ENCODE measurements at places on chromosomes 16 and 17.

GRCh38 chr17:21082001-21082436 is 39.2 kb upstream of the USP22 start:
- no peak for DNase-seq

DNA sequence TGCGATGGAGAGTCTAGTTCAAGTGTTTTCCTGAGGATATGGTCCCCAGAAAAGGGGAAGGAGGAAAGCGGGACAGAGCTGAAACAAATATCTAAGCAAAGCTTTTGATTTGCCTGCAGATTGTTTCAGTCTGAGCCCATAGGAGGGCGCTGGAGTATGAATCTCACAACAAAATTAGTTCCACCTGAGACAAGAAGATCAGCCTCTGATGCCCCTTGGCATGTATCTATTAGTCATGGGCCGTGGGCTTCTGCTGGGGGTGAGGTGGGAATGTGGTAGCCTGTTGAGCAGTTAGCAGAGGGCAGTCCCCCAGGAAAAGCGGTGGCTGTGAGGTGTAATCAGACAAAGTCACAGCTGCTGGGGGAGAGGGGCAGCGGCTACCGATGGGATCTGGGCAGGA is 446.9 kb downstream of the CA10 start:
- no peak for DNase-seq

DNA sequence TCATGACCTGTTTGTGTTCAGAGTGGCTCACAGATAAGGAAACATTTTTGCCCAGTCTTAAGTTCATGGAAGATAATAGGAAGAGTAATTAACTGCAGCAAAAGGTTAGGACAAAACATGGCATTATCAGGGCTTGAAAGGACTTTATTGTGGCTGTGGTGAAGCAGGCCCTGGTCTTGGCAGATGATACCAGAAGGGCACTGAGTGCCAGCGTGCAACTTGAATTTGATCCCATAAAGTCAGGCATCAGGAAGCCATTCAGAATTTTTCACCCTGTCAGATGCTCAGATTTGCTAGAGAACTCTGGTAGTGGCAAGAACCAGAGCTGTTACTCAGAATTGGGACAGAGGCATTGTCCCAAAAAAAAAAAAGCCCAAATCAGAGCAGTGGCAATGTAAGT is 11.2 kb upstream of the COG7 start:
- no peak for DNase-seq

DNA sequence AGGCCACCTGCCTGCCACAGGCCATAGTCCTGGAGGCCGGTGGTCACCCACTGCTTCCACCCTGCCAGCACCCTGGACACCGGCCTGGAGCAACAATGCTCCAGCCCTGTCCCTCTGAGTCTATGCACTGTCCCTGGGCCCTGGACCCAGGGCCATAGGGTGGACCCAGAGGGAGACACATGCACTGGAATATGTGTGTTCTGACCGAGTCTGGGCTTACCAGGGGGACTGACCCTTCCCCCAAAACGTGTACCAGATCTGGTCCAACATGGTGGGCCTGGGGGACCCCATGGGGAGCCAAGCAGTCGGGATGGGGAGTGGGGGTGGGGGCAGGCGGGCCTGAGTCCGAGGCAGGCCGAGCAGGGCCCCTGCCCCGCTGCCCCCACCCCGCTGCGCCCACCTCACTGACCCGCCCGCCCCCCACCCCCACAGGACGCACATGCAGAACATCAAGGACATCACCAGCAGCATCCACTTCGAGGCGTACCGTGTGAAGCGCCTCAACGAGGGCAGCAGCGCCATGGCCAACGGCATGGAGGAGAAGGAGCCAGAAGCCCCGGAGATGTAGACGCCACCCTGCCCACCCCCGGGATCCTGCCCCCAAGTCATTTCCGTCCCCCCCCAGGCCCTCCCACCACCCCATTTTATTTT is 357.4 kb downstream of the SEC14L1 start:
- DNase-seq = no peak

GRCh38 chr17:11109106-11109505 is 131.9 kb upstream of the SHISA6 start:
- DNase-seq = no peak

- no peak for DNase-seq
Observed at GRCh38 chr16:58500430-58501241, 693 bp downstream of the NDRG4 start.

GRCh38 chr17:3796110-3796821 is 4.7 kb downstream of the ITGAE start:
- DNase-seq = peak; percentile 67

DNA sequence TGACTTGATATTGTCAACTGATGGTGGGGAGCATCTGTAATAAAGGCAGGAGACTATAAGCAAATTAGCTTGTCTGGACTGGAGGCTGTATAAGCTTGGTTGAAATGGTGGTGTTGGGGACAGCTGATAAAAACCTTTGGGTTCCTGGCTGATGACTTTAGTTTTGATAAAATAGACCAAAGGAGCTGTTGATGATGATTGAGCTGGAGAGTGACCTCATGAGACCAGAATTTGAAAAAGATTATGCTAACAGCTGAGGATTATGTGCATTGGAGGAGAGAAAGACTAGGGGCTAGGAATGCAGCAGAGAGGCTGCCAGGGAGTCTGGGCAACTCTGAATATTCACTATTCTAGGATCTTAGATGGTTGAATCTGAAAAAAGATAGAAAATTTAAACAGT is 8.7 kb upstream of the CDC27 start:
- no peak for DNase-seq

DNA sequence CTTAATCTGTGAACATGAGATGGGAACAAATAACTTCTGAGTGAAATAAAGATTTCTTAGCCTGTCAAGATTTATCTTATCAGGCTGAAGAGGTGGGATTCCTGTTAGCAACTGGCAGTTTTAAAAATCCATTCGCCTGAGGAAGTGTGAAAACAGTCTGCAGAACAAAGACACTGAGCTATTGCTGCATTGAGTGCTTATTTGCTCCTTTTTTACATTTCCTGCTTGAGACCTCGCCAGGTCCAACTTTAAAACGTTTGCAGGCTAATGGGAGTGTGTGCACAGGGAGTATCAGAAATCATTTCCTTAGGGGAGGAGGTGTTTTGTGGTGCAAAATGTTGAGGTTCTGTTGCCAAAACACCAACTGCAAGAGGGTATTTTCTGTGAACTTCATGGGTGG is 957.8 kb upstream of the RBFOX1 start:
- DNase-seq = no peak

DNA sequence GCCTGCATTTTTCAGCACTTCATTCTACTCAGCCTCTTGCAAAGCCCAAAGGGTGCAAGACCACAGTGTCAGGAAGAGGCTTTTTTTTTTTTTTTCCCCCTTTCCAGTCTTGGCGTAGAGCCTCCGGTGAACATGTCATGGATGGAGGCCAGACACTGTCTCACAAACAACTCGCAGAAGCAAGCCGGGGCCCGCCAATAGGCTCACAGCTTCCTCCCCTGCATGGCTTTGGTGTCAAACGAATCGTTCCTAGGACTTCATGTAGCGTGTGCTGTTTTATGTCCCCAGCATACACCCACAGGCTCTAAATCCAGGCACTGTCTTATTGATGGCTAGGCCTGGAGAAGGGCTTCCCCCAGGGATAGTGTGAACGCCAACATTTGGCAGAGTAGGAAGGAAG is 457.7 kb upstream of the MAF start:
- no peak for DNase-seq

GRCh38 chr16:15950161-15950854 is 892 bp downstream of the ABCC1 start:
- peak; percentile 20 for DNase-seq

DNA sequence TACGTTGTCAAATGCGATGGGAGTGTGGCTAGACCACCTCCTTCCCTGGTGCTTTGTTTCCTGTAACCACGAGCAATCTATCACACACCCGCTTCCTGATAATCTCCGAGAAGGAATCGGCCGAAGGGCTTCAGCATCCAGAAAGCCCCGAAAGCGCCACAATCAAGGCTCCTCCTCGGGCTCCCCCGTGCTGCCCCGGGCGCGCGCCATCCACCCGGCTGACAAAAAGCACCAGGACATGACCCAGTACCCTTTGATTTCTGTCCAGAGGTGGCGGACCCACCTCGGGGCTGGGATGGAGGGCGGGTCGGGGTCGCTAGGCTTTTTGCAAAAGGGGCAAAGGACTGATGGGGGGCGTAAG is 743 bp upstream of the ARMC7 start:
- no peak for DNase-seq

- peak; percentile 72 for DNase-seq
Observed at GRCh38 chr17:4789951-4790704, 1.4 kb downstream of the GLTPD2 start.

DNA sequence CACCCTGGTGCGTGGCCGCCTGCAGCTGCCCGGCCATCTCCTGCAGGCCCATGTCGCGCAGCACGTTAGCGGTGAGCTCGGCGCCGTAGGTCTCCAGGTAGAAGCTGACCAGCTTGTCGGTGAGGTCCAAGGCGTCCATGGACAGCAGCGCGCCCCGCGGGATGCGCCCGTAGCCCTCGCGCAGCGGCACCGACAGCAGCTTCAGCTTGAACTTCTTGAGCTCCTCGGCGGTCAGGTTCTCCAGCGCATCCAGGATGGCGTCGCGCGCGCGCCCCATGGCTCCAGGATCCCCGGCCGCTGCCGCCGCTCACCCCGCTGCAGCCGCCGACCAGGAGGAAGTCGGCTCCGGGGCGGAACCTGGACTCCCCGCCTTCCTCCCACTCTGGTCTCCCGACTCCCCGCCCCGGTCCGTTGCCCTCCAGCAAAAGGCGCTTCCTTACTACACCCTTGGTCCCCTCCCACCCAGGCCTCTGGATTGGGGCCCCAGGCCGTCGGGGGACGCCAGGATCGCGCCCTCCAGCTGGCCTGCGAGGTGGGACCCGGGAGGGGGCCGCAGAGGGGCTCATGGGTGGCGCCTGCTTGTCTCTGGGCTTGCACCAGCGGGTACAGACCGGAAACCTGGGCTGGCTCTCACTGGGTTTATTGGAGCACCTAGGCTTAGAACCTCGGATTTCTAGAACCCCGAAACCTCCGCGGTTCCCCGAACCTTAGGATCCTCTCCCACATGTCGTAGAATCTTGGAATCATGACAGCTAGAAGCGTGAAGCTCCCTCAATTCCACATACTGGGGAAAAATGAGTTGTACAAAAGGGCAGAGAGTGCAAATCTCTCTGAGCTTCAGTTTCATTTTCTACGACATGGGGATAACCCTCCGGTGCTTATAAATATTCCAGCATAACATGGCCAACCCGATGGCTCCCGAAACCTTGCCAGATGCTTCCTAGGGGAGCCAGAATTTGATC is at the start of gene PYCARD:
TSS of gene PYCARD (minus strand) at position 347 of the 962 bp plus-strand sequence. CDS start at position 277, 70 bp downstream.
- DNase-seq = no peak

- no peak for DNase-seq
Observed at GRCh38 chr17:11885051-11885450, 112.2 kb downstream of the ZNF18 start.

GRCh38 chr16:4365014-4365406 is 6.6 kb upstream of the VASN start:
- DNase-seq = no peak

GRCh38 chr17:57044976-57045867 is 39.8 kb upstream of the AKAP1 start:
- no peak for DNase-seq

GRCh38 chr16:31188450-31189411 is 8.8 kb downstream of the FUS start:
- DNase-seq = no peak

- DNase-seq = no peak
Observed at GRCh38 chr17:72060084-72060483, 60.7 kb upstream of the SOX9 start.

- DNase-seq = no peak
Observed at GRCh38 chr17:231191-231965, 49.9 kb upstream of the DOC2B start.

- DNase-seq = no peak
Observed at GRCh38 chr16:3400446-3400778, 392 bp downstream of the ZSCAN32 start.

GRCh38 chr16:4684058-4684715 is 9.2 kb upstream of the NUDT16L1 start:
- DNase-seq = no peak

DNA sequence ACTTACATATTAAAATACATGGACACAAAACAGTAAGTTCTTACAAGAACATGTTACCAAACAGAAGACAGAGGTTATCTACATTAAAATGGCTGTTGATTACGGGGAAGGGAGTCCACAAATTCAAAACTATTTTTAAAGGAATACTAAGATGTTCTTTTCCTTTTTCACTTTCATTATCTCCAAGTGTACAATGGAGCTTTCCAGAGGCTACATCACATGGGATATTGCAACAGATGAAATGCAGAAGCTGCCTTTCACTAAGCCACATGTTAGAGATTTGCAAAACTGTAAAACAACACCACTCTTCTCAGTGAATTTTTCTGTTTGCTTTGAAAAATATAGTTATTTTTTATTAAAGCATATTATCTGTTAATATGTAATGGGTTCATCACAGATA is 53.6 kb downstream of the XPO6 start:
- DNase-seq = no peak

DNA sequence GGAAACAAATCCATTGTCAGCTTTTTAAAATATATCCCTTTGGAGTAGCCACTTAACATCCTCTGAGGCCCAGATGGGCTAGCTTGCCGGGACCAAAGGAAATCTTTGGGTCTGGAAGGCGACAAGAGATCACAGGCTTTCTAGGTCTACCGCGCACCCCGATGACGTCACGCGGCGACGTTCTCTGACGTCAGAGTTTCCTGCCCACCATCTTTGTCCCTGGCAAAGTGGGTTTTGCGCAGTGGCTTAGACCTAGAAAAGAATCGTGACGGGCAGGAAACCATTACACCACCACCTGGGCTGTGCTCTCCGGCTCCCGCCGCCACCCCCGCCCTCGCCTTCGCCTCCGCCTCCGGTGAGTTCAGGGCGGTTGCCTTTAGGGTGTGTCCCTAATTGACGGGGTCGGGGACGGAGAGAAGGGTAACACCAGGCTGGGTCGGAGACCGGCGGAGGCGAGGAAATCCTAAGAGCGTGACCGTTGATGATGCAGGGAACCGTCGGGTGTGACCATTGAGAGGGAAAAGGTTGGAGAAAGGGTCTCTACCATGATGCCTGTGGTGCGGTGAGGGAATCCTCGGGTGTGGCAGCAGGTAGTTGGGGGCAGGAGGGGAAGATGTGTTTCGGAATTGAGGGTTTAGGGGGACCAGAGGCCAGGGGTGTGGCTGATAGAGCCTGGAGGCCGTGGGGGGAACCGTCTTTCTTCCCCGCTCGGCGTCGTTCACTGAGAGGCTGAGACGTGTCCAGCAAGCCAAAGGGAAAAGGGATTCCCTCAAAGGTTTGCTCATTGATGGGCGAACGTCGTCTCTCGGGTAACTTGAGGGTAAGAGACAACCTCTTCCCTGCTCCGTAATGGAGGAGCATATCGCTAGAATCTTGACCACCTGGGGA is at the start of gene AP2B1:
TSS of gene AP2B1 (plus strand) at position 249 of the 888 bp plus-strand sequence. CDS start 6,709 bp downstream, outside the sequence.
- DNase-seq = peak; percentile 97

DNA sequence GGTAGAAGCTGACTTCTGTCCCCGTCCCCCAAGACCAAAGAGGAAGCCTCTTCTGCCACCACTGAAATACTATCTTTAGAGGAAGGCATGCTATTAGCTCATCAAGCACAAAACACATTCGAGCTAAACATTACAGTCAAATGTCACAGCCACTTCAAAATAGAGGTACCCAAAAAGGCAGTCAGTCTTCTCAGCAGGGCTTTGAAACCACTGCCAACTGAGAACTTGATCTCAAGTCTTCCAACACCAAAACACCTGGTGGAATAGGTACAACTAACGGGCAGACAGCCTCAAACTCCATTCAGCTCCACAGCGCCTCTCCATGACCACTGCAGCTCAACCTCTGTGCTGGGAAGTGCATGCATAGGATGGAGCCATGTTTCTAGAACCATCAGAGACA is 36.0 kb downstream of the ZFHX3 start:
- DNase-seq = no peak
